ENCODE measurements at places on chromosomes 2 and 18. TPM values are rescaled to one million over a fixed set of nuclear protein-coding genes. Genes with fewer than 3 reads are reported as not detected.

GRCh38 chr2:50711714-50712113 lies 320.2 kb downstream of the NRXN1 start:
- no peak overlapping the region for H3K27ac ChIP-seq
- no peaks in the 10 kb centered on the region for H3K4me1 ChIP-seq
- H3K4me3 ChIP-seq = no peak overlapping the region
- DNase-seq = no peak
- no peaks in the 10 kb centered on the region for H3K27me3 ChIP-seq
- H3K36me3 ChIP-seq = no peaks in the 10 kb centered on the region

DNA sequence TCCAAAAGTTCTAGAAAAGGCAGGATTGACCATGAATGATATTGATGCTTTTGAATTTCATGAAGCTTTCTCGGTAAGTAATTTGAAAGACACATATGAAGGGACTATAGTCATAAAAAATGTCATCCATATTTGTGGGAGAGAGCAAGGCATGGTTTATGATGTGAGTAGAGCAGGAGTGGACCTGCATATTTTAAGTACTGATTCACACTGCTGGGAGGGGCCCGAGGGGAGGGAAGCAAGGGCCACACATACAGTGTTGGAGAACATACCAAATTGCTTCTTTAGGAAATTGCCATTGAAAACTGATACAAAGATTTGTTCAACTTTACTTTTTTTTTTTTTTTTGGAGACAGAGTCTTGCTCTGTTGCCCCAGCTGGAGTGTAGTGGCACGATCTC lies 39.4 kb downstream of the HADHB start:
- peaks cover 61% of the 10 kb centered on the region for H3K36me3 ChIP-seq
- H3K4me3 ChIP-seq = no peak overlapping the region
- H3K4me1 ChIP-seq = no peaks in the 10 kb centered on the region

The GPR45 gene
- total RNA-seq = not detected

The SPATA3 gene
- not detected for total RNA-seq

DNA sequence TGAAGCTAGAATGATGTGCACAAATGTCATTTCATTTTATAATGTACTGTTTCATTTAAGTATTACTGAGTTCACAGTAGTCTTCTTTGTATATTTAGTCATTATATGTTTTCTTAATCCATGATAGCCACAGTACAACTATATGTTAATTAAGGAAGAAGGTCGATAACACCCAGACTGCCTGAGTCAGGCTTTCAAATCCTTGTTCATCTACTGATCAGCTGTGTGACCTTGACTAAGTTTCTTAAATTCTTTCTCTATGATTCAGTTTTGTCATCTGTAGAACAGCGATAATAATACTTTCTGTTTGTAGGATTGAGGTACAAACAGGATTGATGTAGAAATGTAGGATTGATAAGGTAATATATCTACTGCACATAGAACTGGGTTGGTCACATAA lies 5.4 kb downstream of the GCC2 start:
- H3K4me3 ChIP-seq = no peak overlapping the region
- H3K27me3 ChIP-seq = no peaks in the 10 kb centered on the region
- DNase-seq = no peak
- peaks cover 85% of the 10 kb centered on the region for H3K36me3 ChIP-seq
- no peak overlapping the region for H3K27ac ChIP-seq
- H3K4me1 ChIP-seq = peaks cover 15% of the 10 kb centered on the region

The SERPINB8 gene
- 11.0 TPM for total RNA-seq

The NCKAP1 gene
- total RNA-seq = 2.4 TPM

The C2orf78 gene
- total RNA-seq = not detected

The CAPN13 gene
- not detected for total RNA-seq
